ENCODE measurements at places on chromosomes 13 and 19.

DNA sequence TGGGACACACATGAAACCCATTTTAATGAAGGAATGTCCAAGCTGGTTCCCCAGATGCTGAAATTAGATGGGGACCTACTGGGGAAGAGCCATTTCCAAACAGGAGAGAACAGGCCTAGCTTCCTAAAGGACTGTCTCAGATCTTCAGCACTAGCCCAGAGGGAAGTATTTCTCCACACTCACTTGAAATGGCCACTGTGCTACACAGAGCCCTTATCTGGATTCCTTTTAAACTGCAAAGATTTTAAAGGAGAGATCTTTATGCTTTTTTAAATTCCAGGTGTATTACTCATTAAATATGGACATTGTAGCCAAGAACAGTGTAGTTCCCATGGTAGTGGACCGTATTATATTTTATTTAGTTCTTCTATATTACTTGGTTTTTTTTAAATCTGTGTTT lies 255.3 kb downstream of the SHISA2 start:
- no peak for DNase-seq

GRCh38 chr13:27166313-27166712 lies 5.3 kb downstream of the USP12 start:
- no peak for DNase-seq

DNA sequence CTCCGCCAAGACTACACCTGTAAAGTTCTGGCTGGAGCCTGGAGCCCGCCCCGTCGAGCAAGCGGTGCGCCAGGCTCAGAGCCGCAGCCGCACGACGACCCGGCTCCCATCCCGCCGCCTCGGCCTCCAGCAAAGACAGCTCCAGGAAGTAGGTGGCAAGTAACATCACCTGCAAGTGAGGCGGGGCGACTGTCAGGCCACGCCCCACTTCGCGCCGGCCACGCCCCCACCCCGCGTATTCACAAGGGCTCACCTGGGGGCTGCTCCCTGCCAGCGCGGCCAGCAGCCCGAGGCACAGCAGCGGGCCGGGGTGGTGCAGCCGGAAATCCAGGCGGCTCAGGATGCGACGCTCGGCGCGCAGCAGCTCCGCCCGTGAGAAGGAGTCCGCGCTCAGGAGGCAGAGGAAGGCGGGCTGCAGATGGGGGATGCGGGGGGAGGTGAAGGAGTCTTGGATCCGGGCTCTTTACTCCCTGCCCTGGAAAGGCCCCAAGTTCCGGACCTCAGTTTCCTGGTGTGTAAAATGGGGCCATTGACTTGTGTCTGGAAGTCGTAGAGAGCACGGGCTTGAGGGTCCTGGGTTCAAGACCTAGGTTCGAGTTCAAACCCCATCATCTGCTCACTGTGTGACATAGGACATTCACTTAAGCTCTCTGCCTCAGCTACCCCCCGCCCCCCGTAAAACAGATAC lies 3.2 kb downstream of the CCNP start:
- peak; percentile 27 for DNase-seq

GRCh38 chr13:79225487-79226232 lies 180.4 kb downstream of the RBM26 start:
- DNase-seq = no peak

GRCh38 chr19:49442771-49443365 lies 1.5 kb upstream of the SLC17A7 start:
- DNase-seq = peak; percentile 46

DNA sequence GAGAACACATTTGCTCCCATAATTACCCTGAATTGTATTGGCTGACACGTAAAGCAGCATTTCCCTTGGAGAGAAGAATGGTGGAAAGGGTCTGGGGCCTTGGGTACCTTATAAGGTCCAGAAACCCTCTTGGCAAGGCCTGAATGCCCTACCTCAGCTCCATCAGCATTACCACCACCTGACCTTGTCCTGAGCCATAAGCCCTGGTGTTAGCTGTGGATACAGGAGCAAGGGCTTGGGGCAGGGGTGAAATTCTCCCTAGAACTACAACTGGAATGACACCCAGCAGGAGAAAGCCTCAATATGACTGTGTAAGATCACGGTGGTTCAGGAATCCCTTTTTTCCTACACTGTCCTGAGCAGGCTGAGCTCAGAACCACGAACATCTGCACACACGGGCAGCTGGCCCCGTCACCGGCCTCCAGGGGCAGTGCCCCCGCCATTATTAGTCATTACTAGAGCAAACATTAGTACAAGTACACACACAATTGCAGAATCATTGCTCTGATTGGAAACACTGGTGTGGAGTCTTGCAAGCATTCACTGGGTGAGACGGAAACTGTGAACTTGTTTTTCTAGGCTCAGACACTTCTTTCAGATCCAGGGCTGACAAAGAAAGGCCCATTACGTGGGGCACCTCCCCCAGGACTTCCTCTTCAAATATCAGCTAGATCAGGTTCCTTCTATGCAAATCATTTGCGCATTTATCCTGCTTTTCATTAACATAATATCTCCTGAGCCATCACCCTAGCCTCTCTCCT lies 26.8 kb upstream of the MTIF3 start:
- no peak for DNase-seq

DNA sequence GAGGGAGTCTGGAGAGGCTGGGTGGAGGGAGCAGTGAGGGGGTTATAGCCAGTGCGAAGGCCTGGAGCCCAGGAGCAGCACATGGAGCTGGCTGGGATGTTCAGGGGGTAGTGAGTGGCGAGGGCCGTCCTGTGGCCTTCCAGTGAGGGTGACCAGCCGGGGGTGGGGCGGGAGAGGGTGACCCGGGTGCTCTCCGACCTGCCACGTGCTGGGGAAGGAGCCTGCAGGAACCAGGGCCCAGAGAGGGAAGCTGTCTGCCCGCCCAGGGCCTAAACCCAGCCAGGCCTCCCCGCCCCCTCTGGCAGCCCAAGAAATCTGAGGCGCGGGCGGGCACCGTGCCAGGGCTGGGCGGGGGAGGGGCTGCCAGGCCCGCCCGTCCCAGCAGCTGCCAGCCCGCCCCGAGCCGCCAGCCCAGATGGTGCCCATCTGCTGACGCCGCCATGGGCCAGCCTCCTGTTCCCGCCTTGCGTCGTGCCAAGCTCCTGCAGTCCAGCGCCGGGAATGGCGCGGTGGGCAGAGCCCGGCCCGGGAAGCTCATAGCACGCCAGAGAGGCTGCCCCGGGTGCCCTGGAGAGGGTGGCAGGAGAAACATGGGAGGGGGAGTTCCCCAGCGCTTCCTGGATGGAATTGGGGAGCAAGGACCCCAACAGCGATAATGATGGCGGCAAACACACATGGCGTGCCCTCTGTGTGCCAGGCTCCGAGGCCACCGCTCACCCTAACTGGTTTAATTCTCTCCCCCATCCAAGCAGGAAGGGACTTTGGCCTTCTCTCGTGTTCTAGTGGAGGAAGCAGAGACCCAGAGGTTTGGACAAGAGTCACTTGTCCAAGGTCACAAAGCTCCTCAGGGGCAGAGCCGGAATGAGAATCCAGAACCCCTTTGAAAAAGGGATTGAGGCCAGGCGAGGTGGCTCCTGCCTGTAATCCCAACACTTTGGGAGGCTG lies 21.5 kb downstream of the NFIC start:
- no peak for DNase-seq

- DNase-seq = no peak
Observed at GRCh38 chr13:102774214-102774568, 605 bp upstream of the TEX30 start.

DNA sequence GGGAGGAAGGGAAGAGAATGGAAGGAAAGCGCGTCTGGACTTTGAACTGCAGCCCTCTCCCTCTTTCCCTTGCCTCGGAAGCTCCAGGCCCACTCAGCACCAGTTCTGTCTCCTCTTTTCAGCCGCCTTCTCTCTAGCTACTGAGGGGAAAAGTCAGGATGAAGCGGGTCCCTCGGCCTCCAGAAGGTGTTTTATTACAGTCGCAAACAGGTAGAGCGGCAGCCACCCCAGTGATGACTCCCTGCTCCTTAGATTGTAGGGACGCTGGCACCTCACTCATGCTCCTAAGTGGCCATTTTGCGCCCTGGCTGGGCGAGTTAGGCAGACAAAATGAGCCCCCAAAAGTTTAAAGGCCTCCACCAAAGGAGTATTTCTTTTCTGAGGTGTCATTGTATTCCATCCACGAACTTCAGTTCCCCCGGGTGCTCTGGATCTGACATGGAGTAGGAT lies 954 bp upstream of the STK24 start:
- no peak for DNase-seq

GRCh38 chr13:22227895-22228294 lies 557.0 kb downstream of the FGF9 start:
- DNase-seq = no peak

DNA sequence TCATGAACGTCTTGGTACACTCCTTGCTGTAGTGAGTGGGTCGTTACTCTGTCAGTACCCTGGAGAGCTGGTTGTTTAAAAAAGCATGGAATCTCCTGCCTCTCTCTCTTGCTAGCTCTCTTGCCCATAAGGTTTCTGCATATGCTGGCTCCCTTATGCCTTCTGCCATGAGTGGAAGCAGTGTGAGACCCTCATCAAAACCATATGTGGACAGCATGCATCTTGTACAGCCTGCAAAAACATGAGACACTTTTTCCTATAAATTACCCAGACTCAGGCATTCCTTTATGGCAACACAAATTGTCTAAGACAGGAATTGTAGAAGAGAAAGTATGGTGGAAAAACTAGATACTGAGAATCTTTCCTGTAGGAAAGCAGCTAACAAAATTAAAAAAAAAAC lies 516.3 kb downstream of the SLITRK6 start:
- DNase-seq = no peak

DNA sequence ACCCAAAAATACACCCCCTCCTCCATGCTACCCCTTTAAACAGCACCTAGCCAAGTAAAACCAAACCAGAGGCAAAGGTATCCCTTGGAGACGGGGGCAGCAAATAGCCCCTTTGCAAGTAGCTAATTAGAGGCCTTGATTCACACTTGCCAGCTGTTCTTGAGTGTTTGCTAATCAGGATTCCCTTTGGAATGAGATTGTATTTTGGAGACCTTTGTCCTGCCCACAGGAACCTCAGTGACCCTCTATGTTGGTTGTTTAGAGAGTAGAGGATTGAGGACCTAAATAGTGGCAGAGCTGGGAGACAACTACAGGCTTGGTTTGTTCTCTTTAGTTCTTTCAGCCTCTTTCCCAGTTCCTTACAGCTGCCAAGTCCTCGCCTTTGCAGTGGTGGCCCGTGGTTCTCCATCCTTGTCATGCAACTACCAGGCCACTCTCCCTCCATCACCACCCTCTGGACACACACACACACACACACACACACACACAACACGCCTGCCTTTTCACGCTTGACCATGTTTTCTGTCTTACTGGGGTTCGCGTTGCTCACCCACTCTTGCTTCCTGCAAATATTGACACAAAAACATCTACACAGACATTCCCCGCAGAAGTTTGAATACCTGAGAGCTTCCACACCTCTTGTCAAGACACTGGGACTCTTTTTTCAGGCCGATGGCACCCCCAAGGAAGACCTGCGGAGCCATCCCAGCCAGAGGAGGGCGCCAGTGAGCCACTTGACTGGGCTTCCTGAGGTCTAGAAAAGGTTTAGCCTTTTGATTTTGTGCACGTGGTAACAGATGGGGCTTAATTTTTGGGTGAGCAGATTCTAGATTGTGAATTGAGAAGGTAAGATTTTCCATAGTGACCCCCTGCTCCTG lies 80.0 kb upstream of the GPR183 start:
- DNase-seq = peak; percentile 82

- no peak for DNase-seq
Observed at GRCh38 chr19:1093330-1093729, 1.8 kb downstream of the POLR2E start.

DNA sequence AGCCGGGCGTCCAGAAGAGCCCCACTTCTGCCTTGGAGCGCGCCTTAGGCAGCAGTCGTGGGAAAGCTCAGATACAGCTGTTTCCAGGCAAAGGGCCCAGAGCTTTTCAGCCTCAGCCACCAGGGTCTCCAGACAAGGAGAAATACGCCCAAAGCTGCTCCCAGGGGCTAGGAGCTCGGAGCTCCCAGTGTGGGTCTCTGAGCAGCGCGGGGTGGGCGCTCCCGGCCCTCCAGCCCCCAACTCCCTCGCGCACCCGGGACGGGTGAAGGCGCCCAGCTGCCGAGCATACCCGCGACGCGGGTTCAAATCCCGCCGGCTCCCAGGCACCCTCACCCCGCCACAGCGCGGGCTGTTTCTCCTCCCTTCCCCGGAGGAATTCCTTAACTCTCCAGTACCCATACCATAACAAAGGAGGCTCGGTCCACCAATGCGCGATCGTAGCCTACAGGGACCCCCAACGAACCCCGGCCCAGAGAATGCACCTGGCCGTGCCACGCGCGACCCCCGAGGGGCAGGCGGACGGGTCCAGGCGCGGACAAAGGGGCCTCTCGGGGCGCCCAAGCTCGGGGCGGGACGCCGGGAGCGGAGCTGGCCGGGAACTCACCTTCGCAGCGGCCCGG lies 507 bp downstream of the COL4A1 start:
- no peak for DNase-seq

- no peak for DNase-seq
Observed at GRCh38 chr19:5006201-5006600, 37.3 kb downstream of the KDM4B start.

- DNase-seq = no peak
Observed at GRCh38 chr13:33453936-33454335, 168.4 kb upstream of the STARD13 start.
